ENCODE measurements at places on chromosomes 6 and 20. TPM values are rescaled to one million over a fixed set of nuclear protein-coding genes. Genes with fewer than 3 reads are reported as not detected.
A peak's percentile ranks its signal among the peaks of the same experiment; 100 is the strongest.

DNA sequence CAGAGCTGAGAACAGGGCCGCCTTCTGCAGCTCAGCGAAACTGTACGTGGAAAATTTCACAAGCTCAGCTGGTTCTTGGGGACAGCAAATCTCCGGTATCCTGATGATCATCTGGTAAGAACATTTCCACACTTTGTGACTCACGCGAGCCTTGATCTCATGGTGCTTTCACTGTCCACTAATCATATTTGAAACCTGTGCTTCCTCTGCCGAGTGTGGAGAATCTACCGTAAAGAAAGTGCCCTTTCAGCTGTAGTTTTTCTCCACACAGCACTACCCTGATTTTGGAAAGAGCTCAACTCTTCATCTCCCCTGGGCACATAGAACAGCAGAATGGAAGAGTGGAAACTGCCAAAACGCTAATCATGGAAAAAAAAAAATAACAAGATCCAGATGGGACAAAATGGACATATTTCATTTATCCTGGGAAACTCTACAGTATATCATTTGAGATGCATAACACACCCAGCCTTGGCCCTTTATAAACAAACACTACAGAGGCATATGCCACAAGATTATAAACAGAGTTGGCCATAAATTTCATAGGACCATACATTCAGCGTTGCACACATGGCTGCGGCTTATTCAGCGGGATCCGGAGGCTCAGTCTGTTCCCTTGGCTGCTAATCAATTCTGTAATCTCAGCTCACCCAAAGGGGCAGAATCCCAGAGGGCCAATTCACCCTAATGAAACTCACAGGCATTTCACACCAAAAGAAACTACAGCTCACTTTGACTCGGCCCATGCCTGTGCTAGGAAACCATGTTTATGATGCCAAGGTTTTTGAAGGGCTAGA lies 434.5 kb downstream of the HDGFL1 start:
- no peaks in the 10 kb centered on the region for H3K36me3 ChIP-seq
- DNase-seq, result no peak
- no peak overlapping the region for H3K4me3 ChIP-seq
- H3K27me3 ChIP-seq, result no peaks in the 10 kb centered on the region
- H3K4me1 ChIP-seq, result no peaks in the 10 kb centered on the region
- H3K27ac ChIP-seq, result no peak overlapping the region

DNA sequence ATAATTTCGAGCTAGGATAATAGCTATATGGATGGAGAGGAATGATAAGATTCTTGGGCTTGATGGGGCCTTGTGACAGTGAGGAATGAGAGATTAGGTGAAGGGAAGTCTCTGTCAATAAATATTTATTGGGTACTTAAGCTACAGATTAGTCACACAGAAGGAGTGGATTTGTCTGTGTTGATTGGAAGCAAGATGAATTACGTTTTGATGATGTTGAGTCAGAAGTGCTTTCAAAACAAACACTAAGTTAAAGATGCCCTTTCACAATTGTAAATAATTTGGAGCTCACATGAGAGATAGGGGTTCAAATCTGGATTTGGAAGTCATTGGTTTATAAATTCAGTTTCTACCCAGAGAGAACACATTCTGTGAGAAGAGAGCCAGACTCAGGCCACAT lies 834.2 kb downstream of the KIF16B start:
- H3K27me3 ChIP-seq, result no peaks in the 10 kb centered on the region
- H3K4me1 ChIP-seq, result no peaks in the 10 kb centered on the region
- no peak overlapping the region for H3K4me3 ChIP-seq
- DNase-seq, result no peak

DNA sequence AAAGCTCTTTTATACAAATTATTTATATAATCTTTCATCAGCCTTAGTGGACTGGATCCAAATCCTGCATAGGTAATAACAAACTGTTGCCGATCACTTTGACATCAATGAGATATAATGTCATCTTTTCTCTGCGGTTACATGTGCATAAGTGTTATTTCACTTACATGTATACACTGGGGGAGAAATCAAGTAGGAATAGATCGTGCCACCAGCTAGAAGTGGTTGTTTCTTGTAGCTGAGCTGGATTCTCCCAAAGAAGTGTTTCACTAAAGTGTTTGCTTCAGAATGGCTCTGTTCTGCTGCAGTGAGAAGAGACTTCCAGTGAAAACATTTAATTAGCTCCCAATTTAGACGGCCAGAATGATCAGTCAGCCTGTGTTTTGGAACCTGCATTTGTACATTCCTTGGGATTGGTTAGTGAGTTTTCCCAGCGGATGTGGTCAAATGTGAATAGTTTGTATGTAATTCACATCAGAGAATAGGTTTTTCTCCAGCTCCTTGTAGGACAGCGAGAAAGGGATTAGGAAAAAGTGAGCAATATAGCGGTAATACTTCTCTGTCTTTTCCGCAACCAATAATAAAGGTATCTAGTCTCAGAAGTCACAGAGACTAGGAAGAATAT lies 163.1 kb upstream of the CCN2 start:
- peaks cover 25% of the 10 kb centered on the region for H3K4me1 ChIP-seq
- H3K4me3 ChIP-seq, result no peak overlapping the region
- no peaks in the 10 kb centered on the region for H3K36me3 ChIP-seq
- DNase-seq, result no peak
- no peaks in the 10 kb centered on the region for H3K27me3 ChIP-seq
- H3K27ac ChIP-seq, result peak overlapping the region; percentile 61

GRCh38 chr20:31916708-31917107 lies 35.1 kb downstream of the PDRG1 start:
- no peak for DNase-seq
- H3K27ac ChIP-seq, result no peak overlapping the region
- no peaks in the 10 kb centered on the region for H3K27me3 ChIP-seq
- H3K4me1 ChIP-seq, result no peaks in the 10 kb centered on the region
- no peak overlapping the region for H3K4me3 ChIP-seq
- H3K36me3 ChIP-seq, result no peaks in the 10 kb centered on the region

Gene B3GAT2
- total RNA-seq, result not detected

Gene EPB41L2
- total RNA-seq, result 76.9 TPM

Gene CLPSL1
- total RNA-seq, result not detected

- no peaks in the 10 kb centered on the region for H3K36me3 ChIP-seq
- H3K4me3 ChIP-seq, result no peak overlapping the region
- no peak overlapping the region for H3K27ac ChIP-seq
These were observed 74.0 kb downstream of the ZBTB2 start for GRCh38 chr6:151317103-151317994.

Gene IRF4
- total RNA-seq, result 0.76 TPM

Gene ZC3H12D
- total RNA-seq, result not detected

- no peak for DNase-seq
- no peaks in the 10 kb centered on the region for H3K27me3 ChIP-seq
- peaks cover 37% of the 10 kb centered on the region for H3K4me1 ChIP-seq
- H3K27ac ChIP-seq, result peak overlapping the region; percentile 25
- H3K36me3 ChIP-seq, result peaks cover 4% of the 10 kb centered on the region
These were observed 695 bp upstream of the TGIF2 start for GRCh38 chr20:36572701-36573102.

- H3K27me3 ChIP-seq, result peaks cover 5% of the 10 kb centered on the region
- DNase-seq, result peak; percentile 25
- H3K27ac ChIP-seq, result no peak overlapping the region
These were observed 55.7 kb downstream of the MAFB start for GRCh38 chr20:40633123-40633850.

GRCh38 chr6:11538052-11538818 lies 686 bp downstream of the TMEM170B start:
- H3K27ac ChIP-seq, result no peak overlapping the region
- H3K4me3 ChIP-seq, result peak overlapping the region; percentile 55
- no peak for DNase-seq
- peaks cover 59% of the 10 kb centered on the region for H3K27me3 ChIP-seq

Gene LYRM4
- 21.2 TPM for total RNA-seq

GRCh38 chr6:170393807-170394399 lies 87.3 kb downstream of the FAM120B start:
- no peak overlapping the region for H3K4me3 ChIP-seq
- no peak for DNase-seq
- H3K4me1 ChIP-seq, result no peaks in the 10 kb centered on the region
- H3K36me3 ChIP-seq, result peaks cover 73% of the 10 kb centered on the region
- no peak overlapping the region for H3K27ac ChIP-seq

GRCh38 chr20:7939663-7940062 lies 595 bp downstream of the HAO1 start:
- no peak overlapping the region for H3K27ac ChIP-seq
- H3K4me1 ChIP-seq, result no peaks in the 10 kb centered on the region
- DNase-seq, result no peak
- H3K36me3 ChIP-seq, result no peaks in the 10 kb centered on the region
- H3K4me3 ChIP-seq, result no peak overlapping the region
- H3K27me3 ChIP-seq, result no peaks in the 10 kb centered on the region

Gene TXLNB
- total RNA-seq, result not detected

- H3K4me3 ChIP-seq, result no peak overlapping the region
- no peaks in the 10 kb centered on the region for H3K36me3 ChIP-seq
- H3K27ac ChIP-seq, result no peak overlapping the region
These were observed 117.4 kb upstream of the PRDM1 start for GRCh38 chr6:105968603-105969333.

- no peaks in the 10 kb centered on the region for H3K27me3 ChIP-seq
- no peak overlapping the region for H3K27ac ChIP-seq
- no peaks in the 10 kb centered on the region for H3K36me3 ChIP-seq
- no peak overlapping the region for H3K4me3 ChIP-seq
- no peak for DNase-seq
- H3K4me1 ChIP-seq, result no peaks in the 10 kb centered on the region
These were observed 738.1 kb upstream of the GJE1 start for GRCh38 chr6:141394565-141395051.
